Thoracic aorta (tissue), 2 donors: ENCODE measurements at places on chromosomes 1 and 21.

DNA sequence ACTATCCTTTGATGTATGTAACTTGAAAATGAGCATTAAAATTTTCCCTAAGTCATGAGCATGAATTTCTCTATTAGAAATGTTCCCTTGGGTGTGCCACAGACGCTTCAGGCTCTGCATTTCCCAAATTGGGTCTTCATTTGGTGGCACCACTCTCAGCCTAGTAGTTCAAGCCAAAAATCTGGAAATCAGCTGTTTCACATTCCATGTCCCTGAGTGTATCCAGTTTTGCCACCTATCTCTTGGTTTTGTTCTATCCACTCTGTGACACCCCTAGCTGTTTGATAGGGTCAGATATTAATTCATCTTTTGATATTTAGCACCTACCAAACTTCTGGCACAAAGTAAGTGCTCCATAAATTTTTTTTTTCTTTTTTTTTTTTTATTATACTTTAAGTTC lies 89.5 kb upstream of the DPH5 start:
- no peaks in the 10 kb centered on the region for H3K36me3 ChIP-seq
- H3K27ac ChIP-seq, result no peak overlapping the region
- no peak for DNase-seq
- no peaks in the 10 kb centered on the region for H3K4me1 ChIP-seq
- H3K4me3 ChIP-seq, result no peak overlapping the region

DNA sequence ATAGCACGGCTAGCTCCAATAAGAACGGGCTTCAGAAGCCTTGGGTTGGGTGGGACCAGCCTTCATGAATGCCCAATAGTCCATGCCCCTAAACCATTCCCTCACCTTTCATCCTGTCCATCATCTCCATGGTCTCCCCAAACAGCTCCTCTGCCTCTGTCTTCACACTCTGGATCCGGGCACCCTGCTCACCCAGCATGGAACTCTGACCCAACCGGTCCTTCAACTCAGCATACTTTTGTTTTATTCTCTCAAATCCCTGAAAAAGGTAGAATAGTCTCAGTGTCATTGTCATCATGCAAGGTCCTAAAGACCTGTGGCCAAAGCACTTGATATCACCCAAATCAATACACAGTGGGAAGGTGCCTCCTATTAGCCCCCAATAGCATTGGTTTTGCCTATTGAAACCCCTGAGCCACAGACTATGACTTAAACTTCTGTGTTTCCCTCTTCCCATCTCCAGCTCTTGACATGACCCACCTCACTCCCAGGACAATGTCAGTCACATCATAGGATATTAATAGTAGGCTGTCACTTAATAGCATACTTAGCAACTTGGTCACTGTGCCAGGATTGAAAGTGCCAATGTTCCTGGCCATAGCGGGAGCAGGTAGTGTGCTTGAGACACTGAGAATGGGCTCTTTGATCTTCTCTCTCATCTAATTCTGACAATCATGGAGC lies 33.0 kb downstream of the CAMK1G start:
- no peaks in the 10 kb centered on the region for H3K4me1 ChIP-seq
- no peak for DNase-seq
- H3K27ac ChIP-seq, result no peak overlapping the region

GRCh38 chr1:185232874-185233273 lies 75.9 kb downstream of the SWT1 start:
- no peak overlapping the region for H3K27ac ChIP-seq
- H3K4me1 ChIP-seq, result no peaks in the 10 kb centered on the region
- H3K27me3 ChIP-seq, result no peaks in the 10 kb centered on the region
- no peak for DNase-seq

- H3K4me3 ChIP-seq, result no peak overlapping the region
- no peak overlapping the region for H3K27ac ChIP-seq
- no peaks in the 10 kb centered on the region for H3K27me3 ChIP-seq
Measured at GRCh38 chr1:37562984-37563383, 6.2 kb downstream of the DNALI1 start.

DNA sequence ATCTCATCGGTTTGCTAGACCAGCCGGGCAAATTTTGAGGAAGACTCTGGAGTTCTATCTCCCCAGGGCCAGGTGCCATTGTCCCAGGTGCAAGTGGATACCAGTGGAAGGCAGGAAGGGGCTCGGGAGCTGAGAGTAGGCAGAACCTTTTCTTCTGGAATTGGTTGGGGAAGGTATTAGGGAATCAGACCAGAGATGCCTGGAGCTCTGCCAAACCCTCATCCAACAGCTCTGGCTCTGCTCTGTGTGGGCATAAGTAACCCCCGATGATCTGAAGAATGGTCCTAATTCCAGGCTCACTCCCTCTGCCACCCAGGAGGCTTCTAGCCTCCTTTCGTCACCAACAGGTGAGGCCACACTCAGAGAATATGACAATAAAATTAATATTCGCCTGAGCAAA lies 69.9 kb downstream of the PGBD5 start:
- no peaks in the 10 kb centered on the region for H3K36me3 ChIP-seq
- no peaks in the 10 kb centered on the region for H3K27me3 ChIP-seq
- no peak for DNase-seq
- H3K4me3 ChIP-seq, result no peak overlapping the region
- no peak overlapping the region for H3K27ac ChIP-seq

DNA sequence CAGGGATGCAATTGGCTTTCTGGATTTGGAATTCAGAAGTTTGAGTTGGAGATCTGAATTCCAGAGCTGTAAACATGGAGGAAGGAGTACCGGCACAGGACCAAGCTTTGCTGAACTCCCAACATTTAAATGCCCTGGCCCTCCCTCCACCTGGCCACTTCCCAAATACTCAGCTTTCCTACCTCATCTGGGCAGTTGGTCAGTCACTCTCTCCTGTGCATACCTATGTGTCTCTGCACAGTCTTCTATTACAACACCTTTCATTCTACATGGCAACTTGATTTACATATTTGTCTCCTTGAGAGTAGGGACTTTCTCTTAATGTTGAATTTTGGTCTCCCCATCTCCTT lies 6.1 kb upstream of the KHDRBS1 start:
- H3K4me1 ChIP-seq, result no peaks in the 10 kb centered on the region
- no peak overlapping the region for H3K27ac ChIP-seq
- no peaks in the 10 kb centered on the region for H3K36me3 ChIP-seq
- no peaks in the 10 kb centered on the region for H3K27me3 ChIP-seq
- DNase-seq, result no peak

- no peaks in the 10 kb centered on the region for H3K27me3 ChIP-seq
- DNase-seq, result no peak
- H3K36me3 ChIP-seq, result no peaks in the 10 kb centered on the region
- H3K27ac ChIP-seq, result no peak overlapping the region
- peaks cover 7% of the 10 kb centered on the region for H3K4me1 ChIP-seq
Measured at GRCh38 chr1:41236781-41237180, 5.3 kb downstream of the SCMH1 start.

- H3K36me3 ChIP-seq, result no peaks in the 10 kb centered on the region
- no peak overlapping the region for H3K4me3 ChIP-seq
- DNase-seq, result no peak
- H3K27me3 ChIP-seq, result no peaks in the 10 kb centered on the region
Measured at GRCh38 chr21:27157097-27157496, 190.2 kb upstream of the ADAMTS5 start.

GRCh38 chr1:109864930-109865612 lies 45.6 kb upstream of the CSF1 start:
- H3K4me1 ChIP-seq, result no peaks in the 10 kb centered on the region
- no peaks in the 10 kb centered on the region for H3K36me3 ChIP-seq
- no peaks in the 10 kb centered on the region for H3K27me3 ChIP-seq
- no peak overlapping the region for H3K27ac ChIP-seq

GRCh38 chr21:34914239-34914638 lies 134.9 kb downstream of the RUNX1 start:
- no peak for DNase-seq
- no peaks in the 10 kb centered on the region for H3K36me3 ChIP-seq
- no peak overlapping the region for H3K27ac ChIP-seq
- no peaks in the 10 kb centered on the region for H3K4me1 ChIP-seq
- no peaks in the 10 kb centered on the region for H3K27me3 ChIP-seq
- no peak overlapping the region for H3K4me3 ChIP-seq

GRCh38 chr21:44930543-44930981 lies 9.3 kb upstream of the SLX9 start:
- peaks cover 46% of the 10 kb centered on the region for H3K4me1 ChIP-seq
- H3K36me3 ChIP-seq, result no peaks in the 10 kb centered on the region
- DNase-seq, result no peak
- no peak overlapping the region for H3K4me3 ChIP-seq
- H3K27me3 ChIP-seq, result peaks cover 11% of the 10 kb centered on the region
